ENCODE measurements at places on chromosomes 7 and 10.

DNA sequence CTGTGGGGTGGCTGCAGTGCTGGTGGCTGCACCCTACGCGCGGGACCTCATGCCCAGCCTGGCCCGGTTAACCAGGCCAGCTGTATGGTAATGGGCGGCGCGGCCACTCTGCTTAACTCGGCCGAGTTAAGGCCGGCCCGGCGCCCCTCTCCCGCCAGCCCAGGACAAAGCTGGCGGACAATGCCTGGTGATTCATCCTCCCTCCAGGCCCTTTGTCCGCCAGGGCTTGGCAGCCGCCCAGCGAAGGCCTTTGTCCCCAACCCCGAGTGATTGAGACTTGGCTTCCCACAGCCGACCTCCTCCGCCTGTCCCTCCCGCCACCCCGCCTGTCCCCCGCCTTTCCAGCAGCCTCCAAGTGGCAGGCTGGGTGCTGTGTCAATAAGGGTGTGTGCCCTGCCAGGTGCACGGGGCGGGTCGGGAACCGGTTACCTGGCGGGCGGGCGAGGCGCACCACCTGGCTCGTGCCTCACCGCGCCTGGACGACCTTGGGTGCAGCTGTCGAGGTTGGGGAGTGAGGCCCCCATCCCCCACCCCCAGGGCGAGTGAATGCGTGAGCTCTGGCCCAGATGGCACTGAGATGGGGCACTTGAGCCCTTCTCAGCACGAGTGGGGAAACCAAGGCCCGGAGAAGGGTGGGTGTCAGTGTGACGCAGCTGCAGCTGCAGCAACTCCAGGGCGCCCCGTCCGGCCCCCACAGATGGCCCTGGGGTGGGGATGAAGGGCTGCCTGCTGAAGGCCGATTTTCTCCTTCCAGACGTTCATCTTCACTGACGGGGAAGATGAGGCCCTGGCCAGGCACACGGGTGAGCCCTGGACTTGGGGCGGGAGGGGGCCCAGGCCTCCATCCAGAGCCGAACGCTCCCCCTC, 4.6 kb downstream of the LFNG start:
- DNase-seq: no peak

DNA sequence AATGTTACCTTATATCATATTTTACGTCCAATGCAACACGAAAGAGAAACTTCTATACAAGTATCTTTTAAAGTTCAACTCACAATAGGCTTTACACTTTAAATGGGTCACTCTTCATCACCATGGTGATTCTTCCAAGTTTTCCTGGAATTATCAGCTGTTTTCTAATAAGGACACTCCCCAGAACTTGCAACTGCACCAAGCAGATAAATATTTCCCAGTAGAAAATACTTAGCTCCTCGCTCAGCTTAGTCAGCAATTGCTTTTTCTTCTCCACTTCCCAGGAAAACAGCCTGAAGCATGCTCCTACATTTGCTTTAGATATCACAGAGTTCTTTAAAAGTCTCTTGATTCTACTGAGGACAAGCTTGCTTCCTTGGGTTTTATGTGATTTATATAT, 25.7 kb upstream of the ADD3 start:
- DNase-seq: no peak

- no peak for DNase-seq
These were observed 1.0 kb downstream of the YKT6 start for GRCh38 chr7:44201813-44202212.

- DNase-seq: no peak
These were observed 301.5 kb downstream of the FZD1 start for GRCh38 chr7:91565499-91566401.

GRCh38 chr10:91643700-91644099, 10.8 kb upstream of the PPP1R3C start:
- DNase-seq: no peak

- no peak for DNase-seq
These were observed 245.7 kb upstream of the FOXK1 start for GRCh38 chr7:4436361-4436895.

GRCh38 chr7:8014399-8014798, 45.8 kb downstream of the GLCCI1 start:
- DNase-seq: no peak

DNA sequence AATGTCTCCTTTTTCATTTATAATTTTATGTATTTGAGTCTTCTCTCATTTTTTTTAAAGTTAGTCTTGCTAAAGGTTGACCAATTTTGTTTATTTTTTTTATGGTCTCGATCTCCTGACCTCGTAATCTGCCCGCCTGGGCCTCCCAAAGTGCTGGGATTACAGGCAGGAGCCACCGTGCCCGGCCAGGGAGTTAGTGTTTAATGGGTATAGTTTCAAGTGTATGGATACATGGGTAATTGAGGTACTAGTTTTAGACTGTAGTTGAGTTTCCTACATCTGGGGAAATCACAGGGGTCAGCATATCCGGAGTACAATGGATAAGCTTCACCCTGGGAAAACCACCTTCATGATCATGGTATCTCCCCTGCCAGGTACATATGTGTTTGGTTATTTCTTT, 267.3 kb upstream of the KCND2 start:
- DNase-seq: no peak

GRCh38 chr7:33854801-33855350, 50.5 kb upstream of the BMPER start:
- no peak for DNase-seq

DNA sequence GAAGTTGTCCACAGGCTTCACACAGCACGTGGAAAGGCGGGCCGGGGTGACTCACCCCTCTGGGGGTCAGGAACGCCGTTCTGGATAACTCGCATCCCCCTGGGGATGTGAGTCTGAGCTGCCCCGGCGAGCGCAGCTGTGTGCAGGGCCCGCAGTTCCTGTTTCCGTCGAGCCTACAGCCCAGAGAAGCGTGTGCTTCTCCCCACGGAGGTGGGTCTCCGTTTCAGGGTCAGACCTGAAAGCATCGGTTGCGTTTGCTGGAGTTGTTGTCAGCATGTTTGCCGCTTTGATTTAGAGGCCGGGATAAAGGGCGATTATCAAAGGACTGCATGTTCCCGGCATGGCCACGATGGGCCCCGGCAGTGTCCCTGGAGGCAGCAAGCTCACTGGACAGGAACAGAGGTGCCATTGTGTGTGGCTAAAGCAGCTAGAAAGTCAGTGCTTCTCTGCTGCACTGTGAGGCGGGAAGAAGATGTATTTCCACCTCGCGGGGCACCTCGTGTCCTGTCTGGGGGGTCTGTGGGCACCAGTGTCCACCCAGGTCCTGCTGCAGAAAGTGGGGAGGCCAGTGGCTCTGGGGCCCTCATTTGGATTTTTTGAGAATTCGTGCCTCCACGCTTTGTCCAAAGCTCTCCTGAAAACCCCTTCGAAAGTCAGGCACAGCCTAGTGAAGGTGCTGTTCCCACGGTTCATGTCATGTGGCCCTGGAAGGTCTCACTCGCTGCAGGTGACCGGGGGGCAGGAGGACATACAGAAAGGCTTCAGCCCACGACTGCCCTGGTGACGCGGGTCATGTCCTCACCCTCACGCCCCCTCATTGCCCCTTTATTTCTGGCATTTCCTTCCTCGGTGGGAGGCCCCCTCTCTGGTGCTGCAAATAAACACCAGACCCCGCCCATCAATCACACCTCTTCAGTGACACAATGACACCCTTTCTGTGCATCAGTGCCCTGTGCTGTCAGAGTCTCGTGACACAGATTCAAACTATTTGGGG, 27.4 kb upstream of the GDI2 start:
- no peak for DNase-seq

GRCh38 chr7:98831641-98832221, 38.1 kb downstream of the TMEM130 start:
- peak; percentile 5 for DNase-seq

DNA sequence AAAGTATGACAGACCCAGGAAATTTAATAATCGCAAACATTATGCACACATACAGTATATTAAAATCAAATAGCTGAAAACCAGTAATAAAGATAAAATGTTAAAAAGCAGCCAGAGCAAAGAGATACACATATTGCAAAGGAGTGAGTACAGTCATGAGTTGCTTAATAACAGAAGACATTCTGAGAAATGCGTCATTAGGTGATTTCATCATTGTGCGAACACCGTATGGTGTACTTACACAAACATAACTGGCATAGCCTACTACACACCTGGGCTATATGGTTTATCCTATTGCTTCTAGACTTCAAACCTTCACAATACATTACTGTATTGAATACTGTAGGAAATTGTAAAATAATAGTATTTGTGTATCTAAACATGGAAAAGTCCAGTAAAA, 367.6 kb downstream of the NXPH1 start:
- DNase-seq: no peak

GRCh38 chr7:126940723-126941307, 311.9 kb downstream of the GRM8 start:
- no peak for DNase-seq

DNA sequence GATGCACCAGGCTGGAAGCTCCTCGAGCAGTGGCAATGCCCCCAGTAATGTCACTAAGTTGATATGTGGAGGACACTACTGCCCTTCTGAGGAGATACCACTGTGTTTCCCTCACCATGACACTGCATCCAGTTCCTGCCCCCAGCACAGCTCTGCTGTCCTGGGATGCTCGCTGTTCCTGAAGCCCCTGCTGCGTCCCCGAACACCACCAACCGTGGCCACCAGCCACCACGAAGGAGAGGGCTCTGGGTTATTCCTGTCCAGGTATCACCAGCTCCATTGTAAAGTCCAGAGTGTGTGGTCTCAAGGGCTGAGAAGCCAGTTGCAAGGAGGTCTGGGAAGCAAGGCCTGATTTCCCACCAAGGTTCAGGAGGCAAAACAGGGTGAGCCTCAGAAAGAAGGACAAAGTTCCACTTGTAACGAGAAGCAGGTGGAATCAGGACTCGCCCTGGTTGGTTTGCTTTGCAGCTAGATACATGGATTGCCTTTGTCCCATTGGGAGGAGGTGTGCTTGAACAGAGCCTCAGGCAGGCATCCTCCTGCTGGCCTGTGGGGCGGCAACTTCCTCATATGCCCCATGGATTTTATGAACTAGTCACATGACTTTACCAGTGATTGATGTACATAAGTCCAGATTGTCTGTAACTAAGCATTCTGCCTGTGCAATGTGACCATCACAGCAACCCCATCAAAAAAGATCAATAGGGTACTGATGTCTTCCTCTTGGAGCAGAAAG, 427.0 kb upstream of the VSTM2A start:
- no peak for DNase-seq

DNA sequence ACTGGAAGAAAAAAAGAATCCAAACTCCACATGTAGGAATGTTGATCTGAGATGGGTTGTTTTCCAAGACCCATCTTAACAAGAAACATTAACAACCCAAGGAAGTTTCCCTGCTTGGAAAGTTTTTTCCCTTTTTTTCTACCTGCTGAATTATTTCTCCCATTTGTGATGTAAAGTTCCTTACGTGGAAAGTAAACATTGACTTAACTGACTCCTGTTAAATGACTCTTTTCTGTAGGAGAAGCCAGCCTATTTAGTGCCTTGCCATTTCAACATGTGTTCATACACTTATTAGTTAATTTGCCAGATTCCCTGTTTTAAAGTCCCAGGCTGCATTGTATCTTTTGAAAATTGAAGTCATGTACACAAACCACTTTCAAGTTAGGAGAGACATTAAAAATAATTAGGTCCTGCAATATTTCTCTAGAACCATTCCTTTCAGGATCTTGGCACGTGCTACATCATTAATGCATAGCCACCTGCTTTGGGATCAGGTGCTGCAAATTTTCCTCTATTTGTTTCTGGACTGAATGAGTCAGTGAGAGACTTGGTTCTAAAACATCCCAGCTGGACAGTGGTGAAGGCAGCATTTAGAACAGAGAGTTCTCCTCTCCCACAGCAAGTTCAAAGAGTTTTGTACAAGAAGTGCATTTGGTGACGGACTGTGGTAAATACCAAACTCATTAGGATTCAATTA, 698.5 kb downstream of the SUGCT start:
- DNase-seq: no peak
